Activated CD8-positive, alpha-beta T cell treated with anti-CD3 and anti-CD28 coated beads for 36 hours (primary cell): ENCODE measurements at places on chromosomes 7 and 10. TPM values are rescaled to one million over a fixed set of nuclear protein-coding genes. Genes with fewer than 3 reads are reported as not detected.

Gene TET1
- 1.3 TPM for total RNA-seq

Gene SNX10
- total RNA-seq = 51.1 TPM

Gene SFTPA2
- total RNA-seq = not detected

Gene ATP6V0A4
- not detected for total RNA-seq

Gene HMX3
- 0.45 TPM for total RNA-seq

Gene HOXA7
- not detected for total RNA-seq

Gene PRF1
- total RNA-seq = 107 TPM

Gene H2BK1
- not detected for total RNA-seq

Gene CARD11
- total RNA-seq = 103 TPM

Gene NOBOX
- total RNA-seq = not detected

Gene APBB1IP
- total RNA-seq = 61.9 TPM

Gene COL1A2
- 0.56 TPM for total RNA-seq

Gene SLC13A1
- total RNA-seq = not detected

Gene PHKG1
- total RNA-seq = 2.9 TPM

Gene NKX1-2
- total RNA-seq = not detected

Gene OSBPL3
- 45.7 TPM for total RNA-seq

Gene SPACDR
- 4.6 TPM for total RNA-seq

Gene ACTR3C
- 2.6 TPM for total RNA-seq

Gene STEAP4
- total RNA-seq = not detected

Gene VPS26A
- 34.5 TPM for total RNA-seq

Gene LIPJ
- not detected for total RNA-seq

Gene SFMBT2
- 27.6 TPM for total RNA-seq

Gene ACHE
- not detected for total RNA-seq

Gene ADIRF
- not detected for total RNA-seq

Gene A1CF
- total RNA-seq = not detected

Gene C10orf71
- not detected for total RNA-seq
